ENCODE measurements at places on chromosomes 16 and 17.

- DNase-seq = no peak
Observed at GRCh38 chr16:73095142-73095820, 47.4 kb upstream of the ZFHX3 start.

- no peak for DNase-seq
Observed at GRCh38 chr17:46773221-46773605, 45.3 kb downstream of the WNT3 start.

DNA sequence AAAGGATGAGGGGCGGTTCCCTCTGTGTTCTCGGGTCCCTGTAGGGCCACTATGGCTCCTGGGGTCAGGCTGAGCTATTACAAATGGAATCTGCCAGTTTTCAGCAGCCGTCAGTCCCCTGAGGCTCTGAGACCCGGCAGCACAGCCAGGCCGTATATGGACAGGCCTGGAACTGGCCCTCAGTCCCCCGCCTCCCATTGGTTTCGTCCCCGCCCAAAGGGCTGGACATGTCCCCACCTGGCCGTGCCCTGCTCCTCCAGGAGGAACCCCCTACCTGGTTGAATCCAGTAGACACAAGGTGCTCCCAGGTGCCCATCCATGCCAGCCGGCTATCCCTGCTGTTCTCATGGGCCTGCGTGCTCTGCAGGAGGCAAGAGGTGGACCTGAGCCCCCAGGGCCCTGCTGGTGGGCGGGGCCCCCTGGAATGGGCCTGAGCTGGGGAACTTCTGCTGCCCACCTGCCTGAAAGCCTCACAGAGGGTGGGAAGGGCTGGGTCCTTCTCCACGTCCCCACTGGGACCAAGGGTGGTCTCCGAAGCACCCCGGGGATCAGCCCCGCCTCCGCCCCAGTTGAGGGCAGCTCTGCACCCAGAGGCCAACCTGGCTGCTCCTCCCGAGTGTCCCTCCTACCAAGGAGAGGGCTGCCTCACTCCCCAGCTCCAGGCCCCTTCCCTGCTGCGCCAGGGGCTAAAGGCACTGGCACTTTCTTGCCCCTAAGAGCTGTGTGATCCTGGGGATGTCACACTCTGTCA, 16.8 kb downstream of the VASN start:
- no peak for DNase-seq

- no peak for DNase-seq
Observed at GRCh38 chr16:59881376-59881775, 1147.3 kb upstream of the GOT2 start.

DNA sequence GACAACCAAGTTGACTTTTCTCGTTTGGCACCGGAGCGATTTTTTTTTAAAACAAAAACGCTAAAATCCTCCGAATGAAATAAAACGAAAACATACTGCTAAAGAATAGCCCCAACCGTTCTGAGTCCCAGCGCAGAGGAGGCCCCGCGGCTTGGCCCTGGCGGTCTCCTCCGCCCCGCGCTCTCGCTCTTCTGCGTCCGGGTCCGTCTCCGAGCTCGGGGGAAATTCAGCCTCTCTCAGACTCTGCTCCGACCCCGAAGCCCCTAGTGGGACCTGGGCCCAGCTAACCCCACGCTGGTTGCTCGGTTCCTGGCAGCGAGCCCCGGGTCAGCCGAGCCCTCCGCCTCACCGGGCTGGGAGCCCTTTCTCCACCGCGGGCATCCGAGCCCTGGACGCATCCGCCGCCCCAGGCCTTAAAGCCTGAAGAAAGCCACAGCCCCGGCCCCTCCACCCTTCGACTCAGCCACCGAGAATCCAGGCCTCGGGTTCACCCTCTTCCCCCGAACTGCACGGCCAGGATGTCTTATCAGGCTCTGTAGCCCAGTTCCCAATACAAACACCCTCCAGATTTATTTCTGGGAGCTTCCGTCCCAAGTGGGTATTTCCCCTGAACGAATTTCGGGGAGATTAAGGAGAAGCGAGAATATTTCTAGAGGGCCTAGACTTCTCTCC, 1.2 kb downstream of the TBX2 start:
- DNase-seq = no peak
